NCI-H1436 (cell line): ENCODE measurements at places on chromosomes 2 and 18.

- no peak for DNase-seq
Measured at GRCh38 chr2:196260546-196260945, 89.2 kb upstream of the STK17B start.

- no peak for DNase-seq
Measured at GRCh38 chr2:9772999-9773902, 70.0 kb upstream of the TAF1B start.

- peak; percentile 78 for DNase-seq
Measured at GRCh38 chr18:70380915-70381896, 92.4 kb downstream of the SOCS6 start.

DNA sequence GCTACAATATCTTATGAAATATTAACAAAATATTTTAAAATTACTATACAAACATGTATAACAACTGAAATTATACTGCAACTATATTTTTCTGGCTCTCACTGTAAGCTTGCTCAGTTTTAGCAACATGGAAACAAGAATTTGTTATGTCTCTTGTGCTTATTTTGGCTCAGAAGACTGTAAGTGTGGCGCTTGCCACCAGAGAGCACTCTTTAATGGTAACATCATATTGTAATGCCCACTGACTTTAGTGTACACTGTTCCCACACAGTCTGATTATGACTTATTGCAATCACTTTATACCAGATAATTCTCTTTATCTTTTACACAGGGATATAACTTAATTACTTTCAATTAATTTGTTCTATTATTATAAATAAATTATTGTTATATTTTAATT, 1500.6 kb upstream of the TMEFF2 start:
- peak; percentile 57 for DNase-seq

DNA sequence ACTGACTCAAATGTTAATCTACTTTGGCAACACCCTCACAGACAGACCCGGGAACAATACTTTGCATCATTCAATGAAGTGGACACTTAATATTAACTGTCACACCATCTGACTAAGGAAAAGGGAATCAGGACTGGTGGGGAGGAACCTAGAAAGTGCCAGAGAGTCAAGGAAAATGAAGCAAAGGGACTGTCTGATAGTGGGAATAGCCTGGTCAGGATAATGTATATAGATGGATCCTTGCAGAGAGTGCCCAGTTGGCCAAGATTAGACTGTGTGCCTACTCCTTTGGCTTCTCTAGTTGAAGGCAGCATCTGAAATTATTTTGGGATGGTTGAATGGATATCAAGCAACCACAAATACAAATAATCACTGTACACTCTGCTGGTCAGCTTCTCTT, 45.2 kb downstream of the ARL6IP6 start:
- DNase-seq: no peak

GRCh38 chr2:241161646-241162281, 11.5 kb downstream of the PPP1R7 start:
- no peak for DNase-seq

- peak; percentile 47 for DNase-seq
Measured at GRCh38 chr2:19955544-19956422, 34.1 kb downstream of the WDR35 start.

DNA sequence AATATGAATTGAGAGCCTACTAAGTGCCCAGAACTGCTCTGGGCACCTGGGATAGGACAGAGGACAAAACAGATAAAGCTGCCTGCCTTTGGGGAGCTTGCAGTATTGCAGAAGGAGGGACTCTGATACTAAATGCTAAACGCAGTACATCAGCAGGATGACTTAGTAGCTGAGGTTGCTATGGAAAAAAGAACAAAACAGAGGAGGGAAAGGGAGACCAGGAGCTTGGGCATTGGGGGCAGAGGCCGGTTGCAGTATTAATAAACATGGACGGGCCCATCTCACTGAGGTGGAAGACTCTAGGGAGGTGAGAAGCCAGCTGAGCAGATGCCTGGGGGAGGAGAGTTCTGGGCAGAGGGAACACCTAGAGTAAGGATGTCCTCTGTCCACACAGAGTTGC, 66.1 kb upstream of the SP3 start:
- no peak for DNase-seq

DNA sequence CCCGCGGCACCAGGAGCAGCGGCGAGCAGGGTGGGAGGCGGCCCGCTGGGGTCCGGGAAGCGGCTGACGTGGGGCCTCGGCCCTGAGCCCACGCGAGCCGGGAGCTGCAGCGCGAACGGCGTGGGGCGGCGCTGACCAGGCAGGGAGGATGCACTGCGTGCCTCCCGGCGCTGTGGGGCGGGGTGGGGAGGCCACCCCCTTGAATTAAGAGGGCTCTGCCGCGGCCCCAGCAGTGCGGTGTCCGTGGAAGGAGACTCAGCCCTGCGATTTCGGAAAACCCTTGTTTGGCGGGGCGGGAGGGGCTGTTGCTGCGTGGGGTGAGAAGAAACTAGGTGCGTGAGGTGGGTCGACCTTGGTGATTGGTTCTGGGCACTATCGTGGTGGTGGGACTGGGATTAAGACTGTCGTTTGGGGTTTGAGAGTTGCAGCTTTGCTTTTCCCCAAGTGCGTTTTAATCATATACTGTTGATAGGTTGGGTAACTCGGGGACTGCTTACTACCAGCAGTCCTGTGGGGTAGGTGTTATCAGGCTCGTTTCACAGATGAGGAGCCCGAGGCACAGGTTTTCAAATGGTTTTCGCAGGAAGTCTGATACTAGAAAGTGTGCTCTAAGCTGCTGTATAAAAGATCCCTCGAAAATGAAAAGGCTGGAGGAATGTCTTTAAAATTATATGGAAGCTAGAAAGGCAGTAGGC, 722 bp downstream of the ACSL3 start:
- DNase-seq: no peak

DNA sequence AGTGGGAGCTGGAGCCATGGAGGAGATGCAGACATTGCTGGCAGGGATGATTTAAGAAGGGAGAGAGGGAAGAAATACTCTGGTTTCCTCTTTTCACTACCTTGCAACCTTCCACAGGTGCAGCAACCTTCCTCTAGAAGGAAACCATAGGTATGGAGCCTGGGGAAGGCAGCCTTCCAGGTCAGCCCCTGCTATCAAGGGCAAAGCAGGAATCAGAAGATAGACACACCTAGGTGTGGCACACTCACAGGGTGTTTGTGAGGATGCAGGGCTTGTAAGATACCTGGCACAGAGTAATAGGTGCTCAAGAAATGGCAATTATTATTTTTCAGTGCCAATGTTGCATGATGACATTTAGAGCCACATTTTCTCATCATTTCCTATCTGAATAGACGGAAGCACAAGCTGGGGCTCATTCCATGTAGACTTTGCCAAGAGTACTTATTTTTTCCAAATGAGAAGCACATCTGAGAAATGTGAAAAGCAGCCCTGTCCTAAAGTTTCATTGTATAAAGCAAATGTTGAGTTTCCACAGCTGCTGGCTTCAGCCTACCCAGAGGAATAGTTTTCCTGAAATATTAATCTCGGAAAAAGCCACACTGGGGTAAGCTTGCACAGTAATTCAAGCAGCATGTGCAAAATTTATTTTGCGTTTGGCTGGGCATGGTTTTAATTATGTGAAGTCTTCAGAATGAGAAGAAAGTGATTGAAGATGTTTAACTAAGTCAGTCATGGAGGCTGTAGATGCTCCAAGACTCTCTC, 20.6 kb downstream of the EVA1A start:
- DNase-seq: no peak

GRCh38 chr2:137888845-137889244, 75.4 kb upstream of the HNMT start:
- peak; percentile 20 for DNase-seq
